ENCODE measurements at places on chromosomes 5 and 9.

DNA sequence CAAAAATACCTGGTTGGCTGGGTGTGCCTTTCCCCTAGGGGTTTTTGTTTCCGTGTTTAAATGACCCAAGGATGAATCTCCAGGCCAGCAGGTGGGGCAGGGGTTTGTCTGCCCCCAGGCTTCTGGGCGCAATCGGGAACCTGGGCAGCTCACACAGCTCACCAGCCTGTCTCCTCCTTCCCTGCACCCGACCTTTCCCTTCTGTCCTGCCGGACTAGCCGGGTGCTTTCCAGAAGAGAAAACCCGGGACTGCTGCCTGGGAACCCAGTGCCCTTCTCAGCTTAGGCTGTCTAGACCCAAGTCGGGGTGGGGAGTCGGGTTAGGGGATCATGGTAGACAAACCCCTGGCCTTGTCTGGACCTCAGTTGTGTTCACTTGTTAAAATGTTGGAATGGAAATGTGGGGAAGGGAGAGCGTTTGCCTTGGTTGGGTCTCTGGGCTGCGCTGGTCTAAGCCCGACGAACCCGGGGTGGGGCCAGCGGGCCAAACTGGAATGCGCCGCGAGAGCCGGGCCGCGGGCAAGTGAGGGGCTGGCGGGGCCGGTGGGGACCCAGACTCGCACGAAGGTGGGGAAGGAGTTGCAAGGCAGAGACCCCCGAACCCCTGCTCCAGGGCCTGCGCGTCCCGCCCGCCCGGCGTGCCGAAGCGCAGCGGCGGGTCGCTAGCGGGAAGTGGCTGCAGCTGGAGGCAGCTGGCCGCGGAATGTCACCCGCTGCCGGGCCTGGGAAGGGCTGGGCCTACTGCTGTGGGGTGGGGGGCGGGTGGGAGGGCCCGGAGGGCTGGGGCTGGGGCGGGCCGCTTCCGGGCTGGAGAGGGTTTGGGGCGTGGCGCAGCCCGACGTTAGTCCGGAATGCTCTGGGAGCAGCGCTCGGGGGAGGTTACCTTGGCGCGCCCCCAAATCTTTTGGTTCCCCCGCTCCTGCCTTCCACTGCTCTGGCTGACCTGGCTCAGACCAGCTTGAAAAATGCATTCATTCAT, 84.6 kb downstream of the DAB2IP start:
- no peak for DNase-seq

- no peak for DNase-seq
Observed at GRCh38 chr9:132995879-132996278, 17.4 kb downstream of the GFI1B start.

DNA sequence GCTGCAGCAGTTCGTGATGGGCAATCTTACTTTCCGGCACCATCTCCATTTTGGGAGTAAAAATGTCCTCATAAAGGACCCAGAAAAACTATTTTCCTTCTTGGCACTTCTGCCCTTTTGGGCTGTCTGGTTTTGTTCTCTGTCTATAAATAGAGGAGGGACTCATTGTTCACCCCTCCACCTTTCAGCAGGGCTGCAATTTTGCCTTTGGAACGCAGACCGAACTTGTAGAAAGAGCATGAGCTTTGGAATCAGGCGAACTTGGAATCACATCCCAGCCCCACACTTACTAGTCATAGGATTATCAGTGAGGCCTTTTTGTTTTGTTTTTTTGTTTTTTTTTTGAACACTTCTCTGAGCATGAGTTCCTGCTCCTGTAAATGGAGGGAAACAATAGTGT, 178.1 kb upstream of the IL12B start:
- no peak for DNase-seq

- DNase-seq, result no peak
Observed at GRCh38 chr5:58114324-58114723, 345.6 kb downstream of the PLK2 start.

DNA sequence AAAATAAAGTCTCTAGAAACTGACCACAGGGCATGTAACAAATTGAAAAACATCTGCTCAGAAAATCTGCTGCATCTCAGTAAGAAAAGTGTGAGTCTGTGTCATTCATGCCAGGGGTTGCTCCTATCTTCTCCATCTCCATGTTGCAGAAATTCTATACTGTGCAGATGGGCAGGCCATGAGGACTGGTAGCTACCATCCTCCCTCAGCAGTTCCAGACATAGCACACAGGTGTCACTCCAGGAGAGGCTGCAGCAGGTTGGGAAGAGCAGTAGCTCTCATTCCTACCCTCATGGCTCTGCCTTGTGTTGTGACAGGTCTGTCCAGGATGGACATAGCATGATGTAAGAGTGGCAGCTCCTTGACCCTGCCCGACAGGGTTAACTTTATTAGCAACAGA, 173.4 kb downstream of the NDUFS4 start:
- DNase-seq, result no peak

DNA sequence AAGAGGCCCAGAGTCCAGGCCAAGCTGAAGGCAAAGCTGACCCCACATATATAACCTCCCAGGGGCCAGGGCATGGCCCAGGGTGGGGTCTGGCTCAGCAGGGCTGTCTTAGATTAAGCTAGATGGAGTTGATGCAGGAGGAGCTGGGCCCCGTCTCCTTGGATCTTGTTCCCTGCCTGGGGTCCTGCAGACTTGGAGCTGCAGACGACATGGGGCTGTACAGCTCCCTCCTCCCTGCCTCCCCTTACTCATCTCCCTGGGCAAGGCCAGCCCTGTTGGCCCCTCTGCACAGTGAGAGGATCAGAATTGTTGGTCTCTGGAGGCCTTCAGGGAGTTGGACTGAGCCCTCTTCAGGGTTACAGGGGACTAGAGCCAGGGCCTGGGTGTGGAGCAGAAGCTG, 134.9 kb downstream of the RGS3 start:
- no peak for DNase-seq

DNA sequence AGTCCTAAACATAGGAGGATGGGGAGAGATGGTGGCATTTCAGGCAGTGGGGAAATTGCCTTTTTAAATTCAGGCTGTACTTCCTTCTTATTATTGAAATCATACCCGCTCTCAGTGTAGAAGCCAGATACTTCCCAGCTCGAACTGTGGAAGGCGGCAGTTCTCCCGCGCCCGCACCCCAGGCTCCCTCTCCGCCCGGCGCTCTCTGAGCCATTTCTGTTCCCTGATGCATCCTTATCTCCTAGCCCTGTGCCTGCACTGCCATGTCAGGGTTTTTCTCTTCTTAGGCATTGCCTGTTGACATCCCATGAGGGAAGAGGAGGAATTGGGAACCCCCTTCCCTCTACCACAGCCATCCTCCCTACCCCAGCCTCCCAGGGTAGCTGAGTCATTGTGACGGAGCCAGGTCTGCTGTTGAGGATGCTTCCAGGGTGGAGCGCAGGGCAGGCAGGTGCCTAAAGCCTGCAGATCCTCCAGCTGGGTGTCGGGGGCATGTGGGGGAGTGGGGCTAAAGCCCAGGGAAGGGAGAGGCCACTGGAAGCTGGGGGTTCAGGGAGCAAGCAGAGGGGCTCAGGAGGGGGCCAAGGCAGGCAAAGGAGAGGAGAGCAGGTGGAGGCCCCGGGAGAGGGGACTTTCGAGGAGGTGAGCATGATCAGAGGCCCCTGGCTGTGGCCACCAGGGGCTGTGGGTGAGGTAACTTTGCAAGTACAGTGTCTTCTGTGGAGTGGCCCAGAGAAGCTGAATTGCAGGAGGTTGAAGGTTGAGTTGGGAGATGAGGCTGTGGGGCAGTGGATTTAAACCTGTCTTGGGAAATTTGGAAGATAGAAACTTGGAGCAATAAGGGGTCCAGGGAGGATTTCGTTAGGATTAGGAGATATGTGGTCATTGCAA, 16.2 kb downstream of the LAMC3 start:
- no peak for DNase-seq

DNA sequence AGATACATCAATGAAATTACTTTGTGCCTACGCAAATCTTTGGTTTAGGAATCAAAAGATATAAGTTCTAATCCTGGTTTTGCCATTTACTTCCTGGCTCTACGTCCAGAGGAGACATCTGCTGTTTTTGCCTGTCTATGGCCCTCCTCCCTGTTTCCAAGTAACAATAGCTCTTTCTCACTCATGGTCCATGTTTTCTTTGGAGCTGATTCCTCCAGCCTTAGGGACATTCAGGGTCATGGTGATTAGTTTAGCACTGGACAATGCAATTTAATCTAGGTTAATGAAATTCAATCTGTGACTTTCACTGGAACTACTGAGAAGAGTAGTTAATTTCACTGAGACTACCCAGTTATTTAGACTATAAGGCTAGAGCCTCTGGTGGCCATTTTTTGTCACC, 170.6 kb downstream of the SEMA6A start:
- no peak for DNase-seq

GRCh38 chr9:94772144-94772543, 45.6 kb downstream of the AOPEP start:
- DNase-seq, result no peak
